ENCODE measurements at places on chromosomes 11 and 22. TPM values are rescaled to one million over a fixed set of nuclear protein-coding genes. Genes with fewer than 3 reads are reported as not detected.

DNA sequence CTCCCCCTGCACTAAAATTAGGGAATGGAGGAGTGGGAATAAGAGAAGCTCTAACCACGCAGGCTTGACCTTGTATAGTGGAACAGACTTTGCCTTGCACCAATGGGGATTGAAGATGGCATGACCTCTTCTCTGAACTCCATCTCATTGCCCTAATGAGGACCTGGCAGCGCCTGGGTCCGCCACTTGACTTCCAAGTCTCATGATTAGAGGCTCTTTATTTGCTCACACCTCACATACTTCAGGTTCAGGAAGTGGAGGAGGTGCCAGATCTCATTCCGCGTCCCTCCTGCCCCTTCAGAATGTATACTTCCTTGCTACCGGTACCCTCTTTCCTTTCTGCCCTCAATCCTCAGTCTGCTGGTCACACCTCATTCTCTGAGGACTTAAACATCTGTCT lies 106.0 kb upstream of the CD44 start:
- no peak overlapping the region for H3K4me3 ChIP-seq
- no peaks in the 10 kb centered on the region for H3K27me3 ChIP-seq
- no peak for DNase-seq

- H3K27me3 ChIP-seq = no peaks in the 10 kb centered on the region
- H3K27ac ChIP-seq = no peak overlapping the region
- no peak for DNase-seq
Measured at GRCh38 chr11:12292766-12293165, 84.6 kb upstream of the PARVA start.

DNA sequence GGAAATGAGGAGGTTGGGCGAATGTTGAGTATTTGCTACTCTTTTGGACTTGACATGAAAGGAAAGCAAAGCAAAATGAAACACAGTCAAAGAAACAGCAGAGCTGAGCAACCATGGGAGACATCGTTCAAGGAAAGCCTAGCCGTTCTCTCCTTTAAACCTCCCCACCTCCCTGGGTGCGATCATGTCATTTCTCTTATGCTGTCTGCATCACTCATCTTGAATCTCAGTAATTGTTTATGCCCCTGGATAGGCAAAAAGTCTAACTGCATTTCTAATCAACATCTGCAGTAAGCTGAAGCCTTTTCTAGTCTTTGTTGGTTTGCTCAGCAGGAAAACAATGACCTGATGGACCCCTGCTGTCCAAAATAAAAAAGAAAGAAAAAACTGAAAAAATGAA lies 107.0 kb downstream of the MSANTD4 start:
- no peaks in the 10 kb centered on the region for H3K36me3 ChIP-seq
- no peaks in the 10 kb centered on the region for H3K27me3 ChIP-seq
- H3K4me3 ChIP-seq = no peak overlapping the region
- no peak for DNase-seq
- no peak overlapping the region for H3K27ac ChIP-seq
- no peaks in the 10 kb centered on the region for H3K4me1 ChIP-seq

DNA sequence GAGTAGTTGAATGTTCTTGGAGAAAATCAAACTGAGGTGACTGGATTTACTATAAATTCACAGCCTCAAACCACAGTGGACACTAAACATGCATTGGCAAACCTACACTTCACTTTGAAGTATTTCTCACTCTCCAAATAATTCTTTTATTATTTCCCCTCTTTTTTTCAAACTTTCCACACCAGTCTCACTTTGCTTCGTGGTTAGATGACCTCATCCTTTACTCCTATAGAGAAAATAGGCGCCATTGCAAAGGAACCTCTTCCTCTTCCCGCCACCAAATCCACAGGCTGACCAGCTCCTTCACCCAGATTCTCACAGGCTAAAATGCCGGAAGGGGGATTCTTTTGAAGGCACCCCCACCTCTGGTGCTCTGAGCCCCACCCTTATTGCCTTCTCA lies 33.4 kb downstream of the HTR3A start:
- H3K27me3 ChIP-seq = no peaks in the 10 kb centered on the region
- no peaks in the 10 kb centered on the region for H3K4me1 ChIP-seq
- H3K36me3 ChIP-seq = no peaks in the 10 kb centered on the region
- H3K4me3 ChIP-seq = no peak overlapping the region

DNA sequence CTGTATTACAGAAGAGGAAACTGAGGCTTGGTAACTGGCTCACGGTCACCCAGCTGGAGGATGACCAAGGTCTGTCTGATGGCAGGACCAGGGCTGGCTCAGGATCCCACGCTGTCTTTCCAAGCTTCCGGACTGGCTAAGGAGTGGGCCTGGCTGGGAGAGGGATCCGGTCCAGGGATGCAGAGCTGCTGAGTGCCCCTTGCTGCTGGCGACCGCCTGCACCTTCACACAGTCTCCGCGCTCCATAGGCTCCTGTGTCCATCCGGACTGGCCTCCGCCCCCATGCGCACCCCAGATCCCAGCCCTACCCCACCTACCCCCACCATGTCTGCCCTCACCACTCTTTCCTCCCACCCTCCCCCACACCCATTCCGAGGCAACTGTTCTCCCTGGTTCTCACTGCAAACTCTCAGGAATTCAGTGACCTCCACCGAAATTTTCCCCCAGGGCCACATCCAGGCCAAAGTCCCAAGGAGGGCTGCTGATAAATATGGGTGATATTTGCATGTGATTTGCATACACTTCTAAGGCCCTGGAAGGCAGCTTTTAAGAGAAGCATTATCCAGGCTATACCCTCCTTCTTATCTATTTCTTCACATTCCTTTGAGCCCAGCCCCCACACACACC lies 48.5 kb upstream of the SLC35C1 start:
- H3K27me3 ChIP-seq = peaks cover 8% of the 10 kb centered on the region
- H3K27ac ChIP-seq = no peak overlapping the region
- DNase-seq = no peak
- no peaks in the 10 kb centered on the region for H3K36me3 ChIP-seq
- H3K4me1 ChIP-seq = no peaks in the 10 kb centered on the region
- H3K4me3 ChIP-seq = no peak overlapping the region

DNA sequence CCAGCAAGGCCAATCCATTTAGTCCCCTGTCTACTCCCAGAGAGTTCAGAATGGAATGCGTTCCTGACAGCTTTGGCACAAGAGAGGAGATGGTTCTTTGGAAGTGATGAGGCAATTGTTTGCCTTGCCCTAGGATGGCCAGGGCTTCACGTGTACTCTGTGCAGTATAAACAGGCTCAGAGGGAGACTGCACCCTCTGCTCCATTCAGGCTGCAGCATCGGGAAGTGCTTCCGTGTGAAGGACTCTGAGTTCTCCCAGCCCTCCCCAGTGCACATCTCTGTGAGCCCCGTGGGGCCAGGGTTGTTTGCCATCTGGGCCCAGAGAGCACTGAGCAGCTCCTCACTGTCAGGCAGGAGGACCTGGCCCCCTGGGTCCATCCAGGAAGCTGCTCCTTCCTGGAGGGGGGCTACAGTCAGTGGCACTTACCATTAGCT lies 215.3 kb upstream of the TBCEL start:
- no peak overlapping the region for H3K4me3 ChIP-seq
- no peaks in the 10 kb centered on the region for H3K36me3 ChIP-seq
- H3K27ac ChIP-seq = no peak overlapping the region
- no peak for DNase-seq

The LSP1 gene
- polyA plus RNA-seq = 20.5 TPM

The SDHD gene
- 146 TPM for polyA plus RNA-seq

The CD151 gene
- 317 TPM for polyA plus RNA-seq

Measured in large intestine (tissue), 12 donors.